Adipocyte (in vitro differentiated cells): ENCODE measurements at places on chromosomes 1 and 21.

- DNase-seq = no peak
Measured at GRCh38 chr1:48846441-48846840, 69.8 kb upstream of the BEND5 start.

DNA sequence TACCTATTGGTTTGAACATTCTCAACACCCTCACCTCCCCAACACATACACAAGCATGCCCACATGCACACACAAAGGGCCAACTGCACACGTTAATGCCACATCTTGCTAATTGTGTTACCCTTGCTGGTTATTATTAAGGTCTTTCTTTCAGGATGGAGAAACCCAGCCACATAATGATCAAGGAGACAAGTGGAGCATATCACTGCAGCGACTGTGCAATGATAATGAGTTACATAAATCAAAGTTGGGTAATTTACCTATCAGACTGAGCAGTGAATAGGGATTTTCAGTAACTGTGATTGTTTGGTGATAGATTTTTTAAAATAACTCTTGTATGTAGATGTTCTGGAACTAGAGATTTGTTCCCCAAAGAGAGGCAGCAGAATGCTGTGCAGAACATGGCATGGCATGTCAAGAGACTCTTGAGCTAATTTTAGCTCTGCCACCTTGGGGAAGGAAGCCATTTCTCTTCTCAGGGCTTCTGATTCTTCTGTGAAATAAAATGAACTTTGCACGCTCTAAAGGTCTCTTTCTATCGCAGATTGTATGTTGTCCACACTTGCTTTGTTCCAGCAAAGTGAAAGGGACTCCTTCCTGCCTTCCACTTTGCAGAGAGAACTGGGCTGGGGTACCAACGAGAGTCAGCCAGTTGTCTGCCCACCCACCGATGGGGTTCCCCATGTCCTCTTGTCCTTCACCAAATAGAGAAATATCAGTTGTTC lies 126.0 kb upstream of the CAMK1G start:
- no peak for DNase-seq

- no peak for DNase-seq
Measured at GRCh38 chr1:85295654-85296053, 19.2 kb upstream of the BCL10 start.

DNA sequence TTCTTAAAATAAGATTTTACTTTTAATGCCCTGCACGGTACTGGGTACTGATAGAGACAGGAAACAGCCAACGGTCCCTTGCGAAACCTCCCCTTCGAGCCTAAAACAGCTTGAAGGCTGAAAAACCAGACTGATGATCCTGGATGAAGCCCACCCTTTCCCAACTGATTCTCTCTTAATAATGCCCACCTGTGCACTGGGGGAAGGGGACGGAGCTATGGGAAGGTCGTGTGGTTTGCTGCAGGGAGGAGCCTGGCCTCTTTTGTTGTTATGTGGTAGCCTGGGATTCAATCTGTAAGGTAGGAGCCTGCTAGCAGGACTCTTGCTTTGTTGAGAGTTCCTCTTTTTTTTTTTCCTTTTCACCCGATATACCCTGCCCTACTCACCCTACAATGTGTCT lies 25.6 kb downstream of the SAMSN1 start:
- no peak for DNase-seq

- no peak for DNase-seq
Measured at GRCh38 chr1:19006837-19007271, 50.4 kb upstream of the IFFO2 start.

DNA sequence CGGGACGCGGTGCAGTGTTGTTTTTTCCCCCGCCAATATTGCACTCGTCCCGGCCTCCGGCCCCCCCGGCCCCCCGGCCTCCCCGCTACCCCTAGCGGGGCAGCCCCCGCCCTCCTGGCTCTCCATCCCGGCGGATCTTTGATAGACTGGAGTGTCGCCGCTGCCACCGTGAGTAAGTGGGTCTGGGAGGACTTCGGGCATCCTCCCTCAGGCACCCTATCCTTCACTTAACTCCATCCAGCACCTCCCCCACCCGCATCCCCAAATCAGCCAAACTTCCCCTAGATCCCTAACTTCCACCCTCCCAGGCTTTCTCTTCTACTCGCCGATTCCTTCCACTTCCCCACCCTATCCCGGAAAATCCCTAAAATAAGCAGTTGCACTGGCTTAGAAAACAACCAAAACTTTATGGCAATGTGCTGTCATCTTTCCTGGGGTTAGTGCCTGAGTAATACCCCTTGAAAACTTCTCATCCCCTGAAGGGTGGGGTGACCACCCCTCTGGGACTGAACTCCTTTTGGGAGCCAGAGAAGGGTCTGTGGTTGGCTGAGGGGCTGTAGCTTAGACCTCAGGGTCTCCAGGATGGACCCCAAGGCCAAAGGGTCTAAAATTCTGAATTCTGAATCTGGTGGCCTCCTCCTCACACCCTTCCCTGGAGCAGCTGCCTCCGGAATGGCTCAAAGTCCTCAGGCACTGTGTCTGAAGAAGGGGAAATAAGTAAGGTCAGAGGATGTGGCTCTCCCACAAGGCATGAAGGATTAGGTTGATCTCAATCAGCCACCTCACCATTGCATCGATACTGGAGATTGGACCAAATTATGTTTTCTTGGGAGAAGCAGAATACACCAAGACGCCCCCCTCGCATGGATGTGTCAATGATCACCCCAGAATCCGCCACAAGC lies 12.2 kb downstream of the THBS3 start:
- DNase-seq = peak; percentile 50

GRCh38 chr1:24409535-24409934 lies 4.0 kb downstream of the STPG1 start:
- peak; percentile 35 for DNase-seq

DNA sequence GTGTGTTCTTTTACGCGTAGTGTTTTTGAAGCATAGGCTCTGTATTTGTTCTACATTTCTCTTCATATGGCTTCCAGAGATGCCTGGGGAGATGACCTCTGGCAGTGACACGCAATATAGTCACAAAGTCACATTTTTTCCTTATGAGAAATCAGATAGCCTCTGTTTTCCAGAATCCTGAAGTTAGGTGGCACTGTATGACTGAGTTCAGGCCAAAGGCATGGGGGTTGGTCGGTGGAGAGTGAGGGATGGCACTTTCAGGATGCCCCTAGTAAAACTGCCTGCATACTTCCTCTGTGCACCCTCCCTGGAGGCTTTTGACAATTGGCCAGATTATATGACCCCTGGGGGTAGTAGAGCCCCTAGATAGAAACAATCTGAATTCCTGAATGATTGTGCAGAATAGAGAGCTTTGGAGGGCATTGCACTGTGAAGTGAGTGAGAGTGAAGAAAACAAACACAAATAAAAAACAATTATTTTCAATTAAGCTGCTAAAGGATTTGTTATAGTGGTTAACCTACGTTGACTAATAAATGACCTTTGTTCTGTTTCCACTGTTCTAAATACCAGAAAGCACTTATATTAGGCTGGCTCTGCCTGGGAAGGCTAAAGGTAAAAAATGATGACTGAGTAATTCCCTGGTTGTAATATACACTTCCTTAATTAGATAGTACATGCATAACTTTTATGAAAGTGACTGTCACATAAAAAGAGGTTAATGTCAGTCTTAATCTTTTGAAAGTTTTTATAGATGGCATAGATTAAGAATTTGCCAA lies 1660.8 kb downstream of the PLA2G4A start:
- peak; percentile 57 for DNase-seq

DNA sequence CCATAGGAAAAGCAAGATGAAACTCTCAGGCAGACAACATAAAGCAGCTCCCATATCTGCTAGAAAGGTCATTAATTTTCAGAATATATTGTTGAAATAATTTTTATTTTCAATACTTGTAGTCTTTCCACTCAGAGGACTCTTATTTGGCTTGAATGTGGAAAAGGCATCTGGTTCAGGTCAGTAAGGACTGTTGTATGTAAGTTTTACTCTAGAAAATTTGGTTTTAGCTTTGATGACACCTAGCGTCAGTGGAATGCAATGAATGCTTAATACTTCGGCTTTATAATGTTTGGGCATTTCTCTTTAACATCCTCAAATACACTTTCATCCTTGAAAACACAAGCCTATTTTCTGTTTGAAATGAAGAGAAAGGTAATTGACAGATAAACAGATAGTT lies 63.3 kb downstream of the LRRC40 start:
- no peak for DNase-seq

DNA sequence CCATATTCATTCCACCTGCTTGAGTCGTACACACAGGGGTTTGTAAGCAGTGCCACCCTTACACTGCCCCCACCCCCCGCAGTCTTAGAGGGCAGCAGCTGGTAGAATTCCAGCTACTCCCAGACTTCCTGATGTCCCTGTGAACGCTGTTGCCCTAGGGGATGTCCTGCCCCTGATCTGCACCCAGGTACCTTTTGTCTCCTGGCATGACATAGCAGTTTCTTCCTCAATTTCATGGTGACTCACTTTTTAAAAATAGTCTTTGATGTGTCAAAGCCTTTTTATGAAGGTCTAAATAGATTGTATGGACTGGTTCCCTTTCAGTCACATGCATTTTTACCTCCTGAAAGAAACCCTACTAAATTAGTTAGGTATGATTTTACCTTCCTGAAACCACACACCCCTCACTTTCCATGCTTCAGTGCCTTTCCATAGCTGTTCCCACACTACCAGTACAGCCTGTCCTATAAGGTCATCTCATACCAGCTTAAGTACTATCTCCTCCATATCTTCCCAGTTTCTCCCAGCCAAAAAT lies 76.4 kb downstream of the ST3GAL3 start:
- DNase-seq = no peak
